ENCODE measurements at places on chromosomes 3 and 15.

GRCh38 chr3:50689558-50689957 is 14.8 kb downstream of the DOCK3 start:
- DNase-seq: no peak

DNA sequence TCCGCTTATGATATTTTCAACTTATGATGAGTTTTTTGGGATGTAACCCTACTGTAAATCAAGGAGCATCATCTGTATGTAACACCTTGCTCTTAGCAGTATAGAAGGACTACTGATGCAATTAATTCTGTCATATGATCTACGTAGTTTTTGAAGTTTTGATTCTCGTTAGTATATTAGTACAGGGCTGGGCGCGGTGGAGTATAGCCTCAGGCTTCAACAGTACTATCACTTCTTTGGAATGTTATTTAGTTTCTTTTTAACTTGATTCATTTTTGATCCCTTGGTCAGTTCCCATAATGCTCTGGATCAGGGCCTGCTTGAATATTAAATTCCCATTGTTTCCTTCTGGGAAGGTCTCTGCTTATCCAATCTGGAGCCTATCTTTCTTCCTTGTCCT is 23.9 kb upstream of the AP4E1 start:
- no peak for DNase-seq

DNA sequence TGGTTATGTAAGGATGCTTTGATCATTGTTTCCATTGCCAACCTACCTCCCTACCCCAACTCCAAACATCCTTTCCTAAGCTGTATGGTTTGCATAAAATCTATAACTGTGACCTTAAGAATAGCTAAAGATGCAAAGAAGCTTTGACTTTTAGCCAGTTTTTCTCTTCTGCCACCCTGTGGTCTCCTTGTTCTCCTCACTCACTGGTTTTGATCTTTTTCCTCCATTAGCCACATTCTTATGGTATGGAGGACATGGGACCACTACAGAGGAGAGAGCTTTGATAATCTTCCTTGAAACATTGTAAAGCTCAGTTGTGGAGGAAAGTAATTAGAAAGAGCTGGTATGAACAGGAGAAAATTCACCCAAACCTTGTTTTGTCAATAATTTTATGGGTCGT is 115.9 kb downstream of the NEK11 start:
- DNase-seq: no peak

- DNase-seq: no peak
Measured at GRCh38 chr3:30691944-30692343, 85.5 kb downstream of the TGFBR2 start.

- DNase-seq: peak; percentile 67
Measured at GRCh38 chr15:93035953-93036810, 52.8 kb downstream of the RGMA start.

- DNase-seq: no peak
Measured at GRCh38 chr15:95973566-95974256, 356.8 kb upstream of the NR2F2 start.

GRCh38 chr3:188476935-188477334 is 323.0 kb downstream of the LPP start:
- DNase-seq: no peak

GRCh38 chr15:69908590-69909420 is 188.9 kb downstream of the TLE3 start:
- no peak for DNase-seq

GRCh38 chr3:160400702-160401150 is 1.3 kb downstream of the SMC4 start:
- peak; percentile 50 for DNase-seq

GRCh38 chr3:101836652-101837598 is 12.4 kb upstream of the NFKBIZ start:
- DNase-seq: no peak

GRCh38 chr3:141933421-141934300 is 57.2 kb downstream of the ATP1B3 start:
- DNase-seq: no peak

- DNase-seq: no peak
Measured at GRCh38 chr15:74395319-74396145, 28.1 kb upstream of the CYP11A1 start.

GRCh38 chr3:26587571-26587970 is 35.0 kb upstream of the LRRC3B start:
- no peak for DNase-seq

GRCh38 chr3:173191611-173192010 is 50.6 kb upstream of the SPATA16 start:
- DNase-seq: no peak

DNA sequence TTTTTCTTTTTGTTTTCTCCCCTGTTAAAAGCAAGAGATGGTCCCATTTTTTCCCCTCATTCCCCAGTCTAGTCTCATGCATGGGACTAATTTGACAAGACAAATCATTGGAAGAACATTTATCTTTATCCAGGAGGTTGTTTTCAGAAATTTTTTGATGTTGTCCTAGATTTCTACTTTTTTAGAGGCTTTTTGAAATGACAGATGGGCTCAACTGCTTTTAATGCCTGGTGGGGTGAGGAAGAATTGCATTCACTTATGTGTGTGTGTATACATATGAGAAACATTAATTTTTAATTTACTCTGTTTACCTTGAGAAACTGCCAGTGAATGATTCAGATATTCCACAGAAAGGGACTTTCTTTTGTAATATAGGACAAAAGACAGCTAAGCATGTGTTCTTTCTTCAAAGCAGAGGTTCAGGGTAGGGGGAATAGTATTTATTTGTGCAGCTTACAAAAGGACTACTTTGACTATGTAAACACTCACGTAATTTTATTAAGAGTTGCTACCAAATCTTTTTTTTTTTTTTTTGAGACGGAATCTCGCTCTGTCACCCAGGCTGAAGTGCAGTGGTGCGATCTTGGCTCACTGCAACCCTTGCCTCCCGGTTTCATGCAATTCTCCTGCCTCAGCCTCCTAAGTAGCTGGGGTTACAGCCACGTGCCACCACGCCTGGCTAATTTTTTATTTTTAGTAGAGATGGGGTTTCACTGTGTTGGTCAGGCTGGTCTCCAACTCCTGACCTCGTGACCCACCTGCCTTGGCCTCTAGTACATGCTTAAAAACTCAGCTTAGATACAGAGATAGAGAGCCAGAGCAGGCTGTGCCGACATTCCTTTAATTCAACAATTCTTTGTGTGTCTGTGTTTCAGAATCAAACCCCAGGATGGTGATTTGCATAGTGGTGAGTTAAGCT is 130.1 kb upstream of the RARB start:
- no peak for DNase-seq

GRCh38 chr15:74906067-74906449 is 593 bp downstream of the FAM219B start:
- DNase-seq: no peak

- DNase-seq: no peak
Measured at GRCh38 chr15:85456798-85457197, 76.4 kb downstream of the AKAP13 start.

GRCh38 chr3:43855674-43856299 is 165.0 kb downstream of the ABHD5 start:
- DNase-seq: peak; percentile 49

GRCh38 chr3:168847291-168847883 is 751.7 kb upstream of the GOLIM4 start:
- no peak for DNase-seq

GRCh38 chr15:66102563-66103292 is 150.8 kb downstream of the MEGF11 start:
- no peak for DNase-seq

DNA sequence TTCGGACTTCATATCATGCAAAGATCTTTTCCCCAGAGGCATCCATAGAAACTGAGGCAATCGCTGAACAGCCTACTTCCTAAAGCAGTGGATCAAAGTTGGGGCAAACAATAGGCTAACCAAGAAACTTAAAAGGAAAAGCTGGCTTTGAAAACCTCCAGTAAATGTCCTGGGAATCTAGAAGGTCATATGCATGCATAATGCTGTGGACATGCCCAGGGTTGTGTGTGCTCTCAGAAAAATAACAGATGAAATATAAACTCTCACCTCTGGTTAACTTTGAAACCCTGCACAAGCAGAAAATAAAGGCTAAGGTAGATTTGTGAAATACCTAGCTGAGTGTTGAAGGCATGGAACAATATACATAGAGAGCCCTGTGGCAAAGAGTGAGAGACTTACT is 96.3 kb downstream of the MYO9A start:
- no peak for DNase-seq

GRCh38 chr3:190514413-190515153 is 698 bp downstream of the IL1RAP start:
- DNase-seq: peak; percentile 61

GRCh38 chr3:76021376-76021775 is 236.0 kb upstream of the ZNF717 start:
- no peak for DNase-seq

- no peak for DNase-seq
Measured at GRCh38 chr15:75694241-75695182, 18.1 kb downstream of the CSPG4 start.

- DNase-seq: no peak
Measured at GRCh38 chr3:173109143-173109542, 31.9 kb downstream of the SPATA16 start.

- DNase-seq: no peak
Measured at GRCh38 chr3:42667096-42667522, 13.6 kb downstream of the ZBTB47 start.

DNA sequence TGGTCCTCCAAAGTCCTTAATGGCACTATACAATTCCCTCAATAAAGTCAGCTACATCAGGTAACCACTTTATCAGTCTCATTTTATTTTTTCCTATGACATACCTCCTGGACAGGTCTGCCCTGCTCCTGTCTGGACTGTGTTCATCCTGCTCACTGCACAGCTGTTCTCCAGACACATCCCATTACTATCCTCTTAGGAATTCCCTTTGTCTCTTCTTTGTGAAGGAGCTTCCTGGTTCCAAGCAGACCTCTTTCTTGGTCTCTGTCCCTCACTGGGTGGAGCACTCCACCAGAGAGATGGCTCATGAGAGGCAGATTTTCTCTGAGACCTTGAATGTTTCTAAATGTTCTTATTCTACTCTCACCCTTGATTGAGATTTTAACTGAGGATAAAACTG is 60.1 kb downstream of the KY start:
- DNase-seq: no peak

- DNase-seq: no peak
Measured at GRCh38 chr15:81155375-81156218, 21.5 kb downstream of the CFAP161 start.

- DNase-seq: no peak
Measured at GRCh38 chr3:99641982-99642381, 3.6 kb downstream of the COL8A1 start.

DNA sequence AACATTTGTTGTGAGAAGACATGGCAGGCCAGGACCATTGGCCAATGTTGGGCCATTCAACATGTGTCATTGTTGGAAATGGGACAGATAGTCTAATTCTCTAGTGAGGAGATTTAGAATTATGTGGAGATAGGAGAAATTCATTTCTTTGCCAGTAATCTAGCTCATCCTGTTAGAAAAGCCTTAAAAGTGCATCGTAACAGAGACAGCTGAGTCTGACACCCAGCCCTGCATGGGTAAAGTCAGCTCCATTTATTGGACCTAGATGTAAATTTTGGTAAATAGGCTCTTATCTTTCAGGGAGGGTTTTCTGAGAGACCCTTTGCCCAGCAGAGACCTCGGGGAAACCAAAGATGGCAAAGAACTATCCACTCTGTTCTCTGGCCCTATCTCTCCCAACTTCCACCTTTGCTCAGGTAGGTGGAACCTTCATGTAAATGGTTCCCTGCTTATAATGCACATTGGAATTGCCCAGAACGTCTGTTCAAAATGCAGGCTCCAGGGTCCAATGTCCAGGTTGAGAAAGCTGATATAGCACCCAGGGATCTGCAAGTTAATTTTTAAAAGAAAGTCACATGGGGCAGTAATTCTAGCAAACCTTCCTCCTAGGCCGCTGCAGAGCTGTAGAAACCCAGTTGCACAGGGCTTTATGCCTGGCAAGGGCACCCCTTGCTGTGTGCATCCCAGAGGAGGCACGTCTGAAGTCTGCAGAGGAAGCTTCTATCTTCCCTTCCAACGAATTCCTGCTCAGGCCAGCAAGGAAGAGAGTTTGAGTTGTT is 365.9 kb upstream of the PROK2 start:
- DNase-seq: no peak

DNA sequence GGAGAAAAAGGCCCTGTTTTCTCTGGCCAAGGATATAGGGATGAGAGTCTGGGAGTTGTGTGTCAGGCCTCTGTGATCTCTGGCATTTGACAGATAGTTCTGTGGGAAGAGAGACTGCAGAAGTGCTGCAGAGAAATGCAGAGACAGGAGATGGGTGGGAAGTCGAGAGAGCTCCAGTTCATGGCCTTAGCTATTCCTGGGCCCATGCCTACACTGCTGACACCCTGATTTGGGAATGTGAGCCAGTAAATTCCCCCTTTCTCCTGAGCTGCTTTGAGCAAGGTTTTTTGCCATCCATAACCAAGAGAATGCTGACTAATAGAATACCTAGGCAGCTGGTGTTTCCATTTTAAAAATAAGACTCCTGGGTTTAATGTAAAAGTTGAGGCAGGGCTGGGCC is 59.3 kb downstream of the EBLN2 start:
- no peak for DNase-seq

Data from activated T-cell treated with anti-CD3 and anti-CD28 coated beads, Interleukin-2, amount 50 U/mL, for 24 hours (primary cell).